NCI-H2081 (cell line): ENCODE measurements at places on chromosomes 4 and X.

- no peak for DNase-seq
Observed at GRCh38 chr4:26289401-26289800, 31.4 kb upstream of the RBPJ start.

- no peak for DNase-seq
Observed at GRCh38 chr4:78551420-78552351, at the start of gene ANXA3. Gene ANXA3, plus strand, starts transcription at chr4:78551770. Its CDS starts 2,704 bp downstream, at chr4:78554474.

DNA sequence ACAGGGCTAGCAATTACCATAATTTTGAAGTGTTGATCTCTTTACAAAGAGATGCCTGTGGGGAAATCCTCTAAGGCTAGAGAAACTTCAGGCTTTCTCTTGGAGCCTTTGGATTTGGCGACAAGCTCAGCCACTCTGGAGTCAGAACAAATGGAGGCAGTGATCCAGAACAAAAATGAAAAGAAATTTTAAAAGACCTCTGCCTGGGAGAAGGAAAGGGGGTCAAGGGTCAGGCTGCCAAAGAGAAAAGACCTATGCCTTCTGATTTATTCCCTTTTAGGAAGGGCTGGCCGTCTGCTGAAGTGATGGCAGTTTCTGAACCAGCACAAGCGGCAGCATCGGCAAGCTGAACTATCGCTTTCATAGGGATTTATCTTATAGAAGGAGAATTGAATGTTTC lies 140.8 kb upstream of the SFRP2 start:
- DNase-seq: no peak

DNA sequence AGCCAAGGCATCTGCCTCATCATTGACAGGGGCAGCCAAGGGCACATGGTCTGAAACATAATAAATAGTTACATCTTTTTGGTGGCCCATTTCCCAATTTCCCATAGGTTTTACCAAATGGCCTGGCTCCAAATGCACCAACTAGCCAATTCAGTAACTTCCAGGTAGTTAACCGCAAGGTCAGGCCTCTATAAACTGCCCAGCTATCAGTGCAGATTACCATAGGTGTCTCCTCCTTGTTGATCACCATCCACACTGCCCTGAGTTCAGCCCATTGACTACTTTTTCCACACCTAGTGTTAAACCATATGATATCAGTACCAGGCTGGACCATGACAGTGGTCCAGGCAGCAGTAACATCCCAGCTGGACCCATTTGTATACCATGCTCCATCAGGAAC lies 1145.1 kb upstream of the POU3F4 start:
- no peak for DNase-seq

DNA sequence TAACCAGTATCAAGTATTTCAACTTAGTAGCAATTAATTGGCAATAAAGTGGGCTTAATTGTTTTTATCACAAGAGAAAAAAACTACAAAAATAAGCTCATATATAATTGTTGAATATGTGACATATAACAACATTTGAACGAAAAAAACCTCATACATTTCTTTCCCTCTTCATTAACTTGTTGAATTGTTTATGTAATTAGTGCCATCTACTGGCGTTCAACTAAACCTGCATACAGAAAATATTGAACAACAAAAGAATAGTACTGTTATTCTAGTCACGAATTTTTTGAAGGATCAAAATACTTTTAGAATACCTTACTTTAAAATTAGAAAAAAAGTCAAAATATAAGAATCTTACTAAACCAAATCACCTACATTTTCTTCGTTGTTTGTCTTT lies 586.5 kb upstream of the FTHL17 start:
- DNase-seq: peak; percentile 50

DNA sequence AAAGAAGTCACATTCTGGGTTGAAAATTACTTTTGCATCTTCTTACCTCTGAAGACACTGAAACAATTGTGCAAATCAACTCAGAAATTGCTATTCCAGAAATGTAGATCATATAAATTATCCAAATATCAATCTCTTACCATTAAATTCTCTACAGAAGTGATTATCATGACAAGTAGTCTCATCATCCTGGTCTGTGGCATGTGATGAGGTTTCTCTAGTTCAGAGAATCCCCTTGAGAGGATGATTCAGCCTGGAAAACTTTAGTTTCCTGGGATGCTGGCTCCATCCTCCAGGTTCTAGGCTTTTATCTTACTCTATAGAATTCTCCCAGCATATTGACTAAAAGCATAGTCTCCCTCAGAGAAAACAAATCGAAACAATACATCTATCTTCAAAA lies 76.2 kb upstream of the S100G start:
- no peak for DNase-seq

DNA sequence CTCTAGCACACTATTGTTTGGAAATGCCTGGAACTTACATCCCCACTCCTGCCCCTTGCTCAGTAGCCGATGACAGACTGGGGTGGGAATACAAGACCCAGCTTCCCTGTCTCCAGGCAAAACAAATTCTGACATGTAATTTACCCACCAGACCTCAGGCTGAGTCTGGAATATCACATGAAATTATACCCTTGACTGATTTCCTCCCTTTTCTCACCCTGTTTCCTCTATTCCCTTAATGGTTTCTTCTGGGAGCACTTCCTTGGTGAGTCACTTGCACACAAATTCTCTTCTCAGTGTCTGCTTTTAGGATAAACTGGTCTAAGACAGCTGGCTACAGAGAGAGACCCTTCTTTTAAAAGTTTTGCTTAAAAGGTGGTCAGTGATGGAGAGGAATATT lies 65.8 kb upstream of the DIPK2B start:
- DNase-seq: no peak

DNA sequence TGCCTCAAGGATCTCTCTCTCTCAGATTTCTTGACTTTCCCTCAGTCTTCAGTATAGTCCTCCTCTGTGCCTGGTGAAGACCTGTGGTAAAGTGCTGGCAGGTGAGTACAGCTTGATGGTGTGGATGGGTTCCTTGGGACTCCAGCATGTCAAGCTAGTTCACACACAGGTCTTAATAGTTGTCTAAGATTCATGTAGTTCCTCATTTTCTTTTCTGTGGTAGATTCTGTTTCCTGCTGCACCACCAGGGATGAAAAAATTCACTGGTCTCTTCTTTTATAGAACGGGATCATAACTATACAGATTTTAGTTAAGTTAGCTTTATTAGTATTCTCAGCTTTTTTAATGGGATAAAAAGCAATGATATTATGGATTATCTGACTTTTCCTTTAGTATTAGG lies 32.5 kb upstream of the PAQR3 start:
- no peak for DNase-seq

DNA sequence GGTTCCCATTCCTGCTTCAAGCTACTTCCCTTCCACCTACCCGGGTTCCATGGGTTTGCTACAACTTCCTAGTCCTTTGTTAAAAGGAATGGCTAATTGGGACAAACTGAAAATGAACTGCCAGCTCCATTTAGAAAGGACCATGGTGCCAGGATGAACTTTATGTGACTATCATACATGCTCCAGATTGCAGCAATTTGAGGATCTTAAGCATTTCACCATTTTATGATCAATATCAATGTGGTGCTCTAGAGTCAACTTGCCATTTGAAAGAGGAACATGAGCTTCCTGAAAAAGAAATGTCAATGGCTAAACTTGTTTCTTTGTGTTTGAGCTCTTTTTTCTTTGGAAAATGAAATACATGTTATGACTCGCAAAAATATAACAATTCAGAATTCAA lies 92.7 kb upstream of the IL15 start:
- no peak for DNase-seq

- DNase-seq: no peak
Observed at GRCh38 chr4:114187592-114187991, 208.1 kb upstream of the ARSJ start.

GRCh38 chr4:41318839-41319530 lies 62.3 kb downstream of the UCHL1 start:
- DNase-seq: no peak
